Brain microvascular endothelial cell (primary cell): ENCODE measurements at places on chromosomes 4 and X.

- no peak for DNase-seq
These were observed 250.0 kb downstream of the CBR4 start for GRCh38 chr4:168759959-168760527.

DNA sequence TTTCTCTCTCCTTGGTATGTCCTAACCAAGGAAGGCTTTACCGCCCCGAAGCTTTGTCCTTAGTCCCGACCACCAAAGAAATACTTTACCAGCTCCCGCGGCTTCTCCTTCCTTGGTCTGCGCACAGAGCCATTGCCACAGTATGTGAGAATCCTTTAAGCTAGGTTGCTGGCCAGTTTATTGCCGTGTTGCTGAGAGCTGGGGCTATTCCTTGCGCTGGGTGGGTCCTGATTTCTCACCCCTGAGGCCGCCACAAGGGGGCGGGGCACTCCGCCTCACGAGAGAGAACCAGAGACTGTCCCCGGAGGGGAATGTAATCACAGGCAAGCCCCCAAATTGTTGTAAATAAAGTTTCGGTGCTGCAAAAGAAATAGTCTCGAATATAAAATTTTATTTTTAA is 331.0 kb upstream of the PCDH10 start:
- no peak for DNase-seq

DNA sequence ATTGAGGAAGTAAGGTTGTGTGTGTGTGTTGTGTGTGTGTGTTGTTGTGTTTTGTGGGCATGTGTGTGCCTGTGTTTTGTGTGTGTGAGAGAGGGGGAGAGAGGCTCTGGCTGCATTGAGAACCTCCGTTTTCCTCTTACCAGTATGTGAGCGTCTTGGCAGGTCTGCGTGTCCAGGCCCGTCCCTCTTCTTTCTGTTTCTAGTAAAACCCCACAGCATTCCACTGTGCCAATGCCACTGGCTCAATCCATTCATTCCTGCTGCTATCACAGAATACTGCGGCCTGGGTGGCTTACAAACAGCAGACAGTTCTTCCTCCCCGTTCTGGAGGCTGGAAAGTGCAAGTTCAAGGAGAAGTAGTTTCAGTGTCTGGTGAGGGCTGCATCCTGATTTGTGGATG is 15.5 kb upstream of the HTRA3 start:
- no peak for DNase-seq

GRCh38 chr4:78613522-78614321 is 62.2 kb downstream of the ANXA3 start:
- no peak for DNase-seq

DNA sequence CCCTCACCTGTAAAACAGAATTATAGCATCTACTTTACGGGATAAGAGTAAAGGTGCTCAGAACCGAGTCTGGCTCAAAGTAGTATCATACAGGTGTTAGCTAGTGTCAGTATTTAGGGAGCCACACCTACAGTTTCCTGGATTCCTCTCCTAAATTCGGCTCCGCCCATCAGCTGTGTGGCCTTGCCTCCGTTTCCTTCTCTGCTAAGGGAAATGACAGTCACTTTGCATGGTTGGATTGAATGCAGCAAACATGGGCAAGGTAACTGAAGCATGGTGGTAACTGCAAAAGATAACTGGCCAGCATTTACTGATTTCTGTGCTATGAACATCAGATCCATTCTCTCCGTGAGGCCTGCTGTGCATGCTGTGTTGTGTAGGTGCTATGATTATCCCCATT is 2.8 kb downstream of the PPP1R3F start:
- DNase-seq = no peak

- DNase-seq = no peak
These were observed 191.2 kb upstream of the INTU start for GRCh38 chr4:127441571-127441970.

GRCh38 chr4:15753081-15753480 is 25.0 kb upstream of the CD38 start:
- DNase-seq = no peak

GRCh38 chr4:44121210-44121609 is 327.4 kb downstream of the KCTD8 start:
- DNase-seq = no peak

GRCh38 chr4:24734511-24734910 is 60.9 kb upstream of the SOD3 start:
- no peak for DNase-seq

- DNase-seq = peak; percentile 33
These were observed 34.5 kb upstream of the KDR start for GRCh38 chr4:55159851-55160250.

GRCh38 chr4:83267121-83267829 is 17.3 kb downstream of the COQ2 start:
- peak; percentile 88 for DNase-seq

- no peak for DNase-seq
These were observed 164.8 kb upstream of the VEGFC start for GRCh38 chr4:176957353-176958118.

- DNase-seq = peak; percentile 6
These were observed 66.9 kb downstream of the ARHGEF9 start for GRCh38 chrX:63718010-63718694.

DNA sequence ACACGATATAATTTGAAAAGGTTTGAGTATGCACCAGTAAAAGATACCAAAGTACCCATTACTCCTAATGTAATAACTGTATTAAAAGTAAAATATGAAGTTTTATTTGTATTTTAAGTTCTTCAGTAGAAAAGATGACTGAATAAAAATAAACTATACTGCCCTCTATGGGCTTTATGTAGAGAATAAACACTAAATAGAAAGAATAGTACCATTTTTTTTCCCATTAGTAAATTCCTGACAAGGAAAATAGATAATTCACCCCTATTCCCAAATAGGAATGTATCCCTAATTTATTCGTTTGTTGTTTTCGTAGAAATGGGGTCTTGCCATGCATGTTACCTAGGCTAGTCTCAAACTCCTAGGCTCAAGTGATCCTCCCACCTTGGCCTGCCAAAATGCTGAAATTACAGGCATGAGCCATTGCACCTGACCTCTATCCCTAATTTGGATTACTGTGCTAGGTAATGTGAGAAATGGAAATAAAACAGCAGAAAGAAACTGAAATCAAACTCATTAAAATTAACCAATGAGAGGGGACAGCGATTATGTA is 73.6 kb upstream of the COX18 start:
- no peak for DNase-seq

GRCh38 chr4:9999956-10000561 is 21.2 kb downstream of the SLC2A9 start:
- DNase-seq = peak; percentile 51

- DNase-seq = no peak
These were observed 17.3 kb downstream of the TBC1D19 start for GRCh38 chr4:26601204-26601603.

DNA sequence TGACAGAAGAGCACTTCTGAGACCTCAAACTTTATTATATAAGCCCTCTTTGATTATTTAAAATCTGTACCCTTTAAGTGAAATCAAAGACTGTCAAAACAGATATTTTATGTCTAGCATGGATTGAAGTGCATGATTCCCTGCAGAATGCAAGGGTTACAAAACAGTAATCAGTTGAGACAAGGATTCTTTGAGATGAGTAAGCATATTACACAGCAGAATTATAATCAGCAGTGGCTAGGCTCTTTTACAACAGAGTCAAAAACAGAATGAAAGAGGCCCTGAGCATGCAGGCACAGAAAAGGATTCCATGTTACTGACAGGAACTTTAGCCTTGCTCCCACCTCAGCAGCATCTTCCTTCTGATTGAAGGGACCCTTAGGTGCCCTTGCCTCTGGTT is 487.9 kb upstream of the GALNT7 start:
- no peak for DNase-seq

- no peak for DNase-seq
These were observed 115.8 kb upstream of the SHISA3 start for GRCh38 chr4:42281324-42282020.

GRCh38 chrX:39814391-39814790 is 283.4 kb downstream of the BCOR start:
- no peak for DNase-seq

DNA sequence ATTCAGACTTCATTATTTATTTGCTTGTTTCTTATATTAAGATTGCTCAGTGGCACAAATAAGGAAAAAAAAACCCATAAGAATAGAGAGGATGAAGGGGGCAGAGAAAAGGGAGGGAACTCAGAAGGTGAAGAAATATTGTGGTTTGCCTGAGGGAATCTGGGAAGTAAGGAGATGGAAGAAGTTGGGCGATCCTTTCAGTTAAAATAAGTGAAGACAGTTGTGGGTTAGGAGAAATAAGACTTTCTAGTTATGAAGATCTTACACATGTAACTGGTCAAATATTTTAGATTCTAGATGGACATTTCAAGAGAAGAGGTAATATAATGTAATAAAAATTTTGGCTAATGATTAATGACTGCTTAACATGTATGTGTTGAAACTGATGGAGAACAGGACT is 138.7 kb upstream of the LIMCH1 start:
- DNase-seq = no peak

DNA sequence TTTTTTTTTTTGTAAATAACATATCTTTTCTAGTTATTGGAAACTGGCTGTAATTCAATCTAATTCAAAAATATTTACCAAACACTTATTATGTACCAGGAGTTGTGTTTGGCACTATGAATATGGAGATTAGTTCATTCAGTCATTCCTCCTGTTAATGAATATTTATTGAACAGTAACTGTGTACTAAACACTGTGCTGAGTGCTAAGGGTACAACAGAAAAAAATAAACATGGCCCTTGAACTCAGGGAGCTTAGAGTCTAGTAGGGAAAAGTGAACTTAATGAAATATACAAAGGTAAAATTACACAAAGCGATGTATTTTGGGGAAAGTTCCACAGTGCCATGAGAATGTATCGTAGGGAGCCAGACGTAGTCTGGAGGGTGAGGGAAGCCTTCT is 87.1 kb downstream of the STK32B start:
- DNase-seq = no peak

DNA sequence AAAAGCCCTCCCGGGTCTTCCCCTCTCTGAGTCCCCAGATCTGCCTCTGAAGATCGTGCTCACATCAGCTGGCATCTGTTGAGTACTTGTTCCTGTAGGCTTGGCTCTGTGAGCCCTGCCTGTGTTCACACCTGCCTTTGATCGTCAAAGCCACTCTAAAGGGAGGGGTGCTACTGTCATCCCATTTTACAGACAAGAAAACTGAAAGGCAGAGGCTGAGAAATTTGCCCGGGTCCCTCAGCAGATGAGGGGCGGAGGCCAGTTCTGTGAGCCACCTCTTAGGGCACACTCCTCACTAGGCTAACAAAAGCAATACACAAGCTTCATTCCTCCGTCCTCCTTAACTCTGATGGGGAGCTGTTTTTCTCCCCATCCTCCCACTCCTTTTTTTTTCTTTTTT is 655 bp downstream of the CYTL1 start:
- DNase-seq = no peak

DNA sequence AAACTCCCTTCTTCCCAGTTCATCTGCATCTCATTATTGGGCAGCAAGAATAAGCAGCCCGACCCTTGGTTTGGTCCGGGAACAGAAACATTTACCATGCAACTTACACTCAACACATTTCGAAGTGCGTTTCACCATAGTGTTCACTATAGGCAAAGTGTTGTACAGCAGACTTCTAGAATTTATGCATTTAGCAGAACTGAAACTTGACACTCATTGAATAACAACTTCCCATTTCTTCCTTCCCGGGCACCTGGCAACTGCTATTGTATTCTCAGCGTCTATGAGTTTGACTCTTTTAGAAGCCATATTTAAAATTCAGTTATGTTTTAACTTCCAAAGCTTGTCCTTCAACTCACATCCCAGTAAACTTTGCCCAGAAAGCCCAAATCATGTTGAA is 840.6 kb downstream of the NLGN4X start:
- DNase-seq = no peak
